Stimulated activated CD4-positive, alpha-beta T cell treated with anti-CD3 and anti-CD28 coated beads, Interleukin-1b, Interleukin-23, amount 100 ng/mL, for 1 hour (primary cell): ENCODE measurements at places on chromosomes 5 and 9.
A peak's percentile ranks its signal among the peaks of the same experiment; 100 is the strongest.

GRCh38 chr5:73180566-73180965 lies 7.6 kb downstream of the TMEM174 start:
- no peak for DNase-seq

GRCh38 chr5:72305194-72306142 lies 14.6 kb downstream of the MRPS27 start:
- no peak for DNase-seq

GRCh38 chr5:78566747-78567425 lies 81.7 kb downstream of the LHFPL2 start:
- DNase-seq: no peak

- no peak for DNase-seq
Observed at GRCh38 chr5:19855031-19855430, 133.0 kb downstream of the CDH18 start.

GRCh38 chr5:102119252-102119651 lies 176.8 kb downstream of the SLCO4C1 start:
- DNase-seq: no peak

DNA sequence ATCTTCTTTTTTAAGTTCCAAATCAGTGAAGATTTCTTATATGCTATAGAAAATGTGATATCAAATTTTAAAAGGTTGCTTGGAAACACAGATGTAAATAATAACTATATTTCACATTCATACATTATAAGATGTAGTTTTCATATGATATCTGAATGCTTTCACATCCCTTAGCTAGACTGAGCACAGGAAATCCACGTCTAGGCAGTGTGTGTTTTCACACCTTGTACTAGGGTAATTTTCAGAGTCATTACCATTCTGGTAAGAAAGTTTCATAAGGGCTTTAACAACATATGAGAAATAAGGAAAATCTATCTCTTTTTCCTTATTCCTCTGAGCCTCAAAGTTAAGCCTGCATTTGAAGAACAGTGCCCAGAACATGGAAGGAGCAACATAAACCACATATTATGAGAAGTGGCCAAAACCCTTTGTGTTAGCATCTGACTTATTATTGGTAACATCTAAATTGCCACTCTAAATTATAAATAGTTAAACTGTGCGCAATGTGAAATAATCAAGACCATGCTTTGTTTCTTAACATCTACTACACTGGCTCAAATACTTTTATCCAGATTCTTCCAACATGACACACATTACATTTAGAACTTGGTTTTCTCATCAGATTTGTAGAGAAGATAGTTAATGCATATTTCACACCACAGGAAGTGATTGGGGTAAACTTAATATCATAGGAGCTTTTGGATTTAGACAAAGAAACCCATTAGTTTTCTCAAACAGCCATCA lies 113.3 kb downstream of the PPP2R2B start:
- no peak for DNase-seq

DNA sequence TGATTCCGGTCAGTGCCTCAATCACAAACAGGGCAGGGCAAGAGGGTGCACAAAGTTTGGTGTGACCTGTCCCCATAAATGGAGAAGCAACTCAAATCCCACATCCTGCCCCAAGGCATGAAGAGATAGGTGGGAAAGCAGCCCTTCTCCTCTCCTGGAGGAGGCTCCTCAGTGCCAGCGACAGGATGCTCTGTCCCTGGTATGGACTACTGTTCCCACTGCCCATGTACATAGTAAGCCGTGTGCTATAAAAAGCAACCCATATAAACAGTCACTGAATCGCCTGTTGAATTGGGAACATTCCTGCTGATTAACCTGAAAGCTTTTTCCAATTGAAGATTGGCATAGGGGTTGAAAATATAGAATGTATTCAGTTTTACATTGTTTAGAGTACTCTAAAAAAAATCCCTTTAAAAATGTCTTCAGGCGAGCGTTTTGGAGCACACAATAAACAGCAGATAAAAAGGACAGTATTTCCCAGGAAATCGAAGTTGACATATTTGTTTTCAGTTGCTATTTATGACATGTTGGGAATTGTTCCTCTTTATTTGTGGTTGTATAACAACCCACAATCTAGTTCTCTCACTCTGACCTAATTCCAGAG lies 513.9 kb downstream of the DIRAS2 start:
- no peak for DNase-seq

- DNase-seq: no peak
Observed at GRCh38 chr5:154793599-154794524, 38.7 kb downstream of the LARP1 start.

- DNase-seq: no peak
Observed at GRCh38 chr9:113477661-113478060, 14.1 kb downstream of the RGS3 start.

GRCh38 chr5:141853895-141854626 lies 24.1 kb downstream of the PCDH1 start:
- no peak for DNase-seq

DNA sequence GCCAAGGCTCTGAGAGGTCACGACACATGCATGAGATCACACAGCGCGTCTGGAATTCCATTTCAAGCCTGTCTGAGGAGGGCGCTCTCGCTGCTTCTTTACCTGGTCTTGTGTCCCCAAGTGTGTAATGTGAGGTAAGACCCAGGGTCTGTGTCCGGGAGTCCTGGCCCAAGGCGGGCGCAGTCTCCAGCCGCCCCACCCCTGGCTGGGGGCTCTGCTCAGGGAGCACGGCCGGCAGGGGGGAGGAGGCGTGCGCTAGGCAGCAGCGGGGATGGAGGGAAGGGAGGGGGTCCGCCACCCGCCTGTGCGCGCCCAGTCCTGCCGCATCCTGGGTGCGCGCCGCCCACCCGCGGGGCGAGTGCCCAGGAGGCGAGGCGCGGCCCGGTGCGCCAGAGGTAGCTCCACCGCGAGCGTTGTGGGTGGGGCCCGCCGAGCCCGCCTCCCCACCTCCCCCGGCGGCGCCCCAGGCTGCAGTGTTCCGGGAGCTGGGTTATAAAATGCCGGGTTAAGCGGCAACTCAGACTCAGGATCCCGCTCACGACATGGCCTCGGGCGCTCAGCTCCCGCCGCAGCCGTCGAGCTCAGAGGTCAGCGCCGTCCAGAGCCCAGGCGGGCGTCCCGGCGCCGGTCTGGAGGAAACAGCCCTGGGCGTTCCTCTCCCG lies at the start of gene CCNI2:
Gene CCNI2, plus strand, starts transcription at position 473 of the 662 bp plus-strand sequence. Its CDS starts 70 bp downstream, at position 543.
- peak; percentile 28 for DNase-seq
